ENCODE measurements at places on chromosomes 1 and 21. TPM values are rescaled to one million over a fixed set of nuclear protein-coding genes. Genes with fewer than 3 reads are reported as not detected.
A peak's percentile ranks its signal among the peaks of the same experiment; 100 is the strongest.

- DNase-seq = no peak
These were observed 37.7 kb upstream of the PADI1 start for GRCh38 chr1:17167041-17167785.

- no peak for DNase-seq
These were observed 43.9 kb upstream of the ITPKB start for GRCh38 chr1:226782845-226783601.

DNA sequence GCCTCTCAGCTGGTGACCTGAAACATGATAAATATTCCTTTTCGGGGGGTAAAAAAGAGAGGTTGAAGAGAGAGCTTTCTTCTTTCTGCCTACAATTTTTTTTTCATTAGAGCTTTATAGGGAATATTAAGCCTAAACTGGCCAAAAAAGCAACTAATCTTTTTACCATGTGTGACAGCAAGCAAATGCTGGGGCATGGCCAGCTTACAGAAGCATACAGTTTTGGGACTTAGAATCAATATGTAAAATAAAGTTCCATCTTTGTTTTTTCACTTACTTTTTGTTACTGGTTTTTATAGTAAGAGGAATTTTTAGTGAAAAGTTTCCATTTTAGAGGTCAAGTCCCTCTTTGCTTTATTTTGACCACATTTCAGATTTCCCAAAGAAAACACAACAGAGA lies 301.2 kb upstream of the DEPDC1 start:
- no peak for DNase-seq

DNA sequence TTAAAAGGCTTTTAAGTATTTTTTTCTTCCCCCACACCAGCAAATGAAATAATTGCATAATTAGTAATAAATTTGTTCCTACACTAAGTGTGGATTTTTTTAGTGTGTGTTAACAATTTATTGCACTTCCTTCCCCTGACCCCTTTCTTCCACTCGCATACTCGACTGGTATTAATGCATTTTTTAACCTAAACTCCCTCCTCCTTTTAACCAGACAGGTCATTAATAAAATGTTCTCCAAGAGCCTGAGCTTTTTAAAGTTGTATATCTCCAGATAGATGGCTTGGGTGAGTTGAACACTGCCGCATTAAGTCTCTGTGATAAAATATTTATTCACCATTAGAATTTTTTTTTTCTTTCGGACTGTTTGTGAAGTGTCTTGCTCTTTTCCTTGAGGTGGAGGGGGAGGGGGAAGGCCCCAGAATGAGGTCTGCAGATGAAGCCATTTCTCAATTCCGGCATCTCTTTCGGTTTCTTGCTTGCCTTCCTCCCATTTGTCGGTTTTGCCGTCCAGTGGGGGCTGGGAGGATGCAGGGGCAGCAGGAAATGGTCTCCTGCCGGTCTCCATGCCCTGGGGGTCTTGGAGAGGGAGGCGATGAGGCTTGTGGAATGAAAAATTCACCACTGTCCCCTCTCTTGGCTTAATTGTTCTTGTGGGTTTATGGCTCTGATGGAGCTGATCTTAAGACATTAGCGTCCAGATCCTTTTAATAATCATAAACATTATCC lies 64.1 kb upstream of the ACTL8 start:
- DNase-seq = no peak

GRCh38 chr1:243508303-243508713 lies 252.5 kb downstream of the SDCCAG8 start:
- DNase-seq = no peak

The SLC5A9 gene
- total RNA-seq = 0.21 TPM

- no peak for DNase-seq
These were observed 282.5 kb upstream of the PLXNA2 start for GRCh38 chr1:208526613-208527125.

DNA sequence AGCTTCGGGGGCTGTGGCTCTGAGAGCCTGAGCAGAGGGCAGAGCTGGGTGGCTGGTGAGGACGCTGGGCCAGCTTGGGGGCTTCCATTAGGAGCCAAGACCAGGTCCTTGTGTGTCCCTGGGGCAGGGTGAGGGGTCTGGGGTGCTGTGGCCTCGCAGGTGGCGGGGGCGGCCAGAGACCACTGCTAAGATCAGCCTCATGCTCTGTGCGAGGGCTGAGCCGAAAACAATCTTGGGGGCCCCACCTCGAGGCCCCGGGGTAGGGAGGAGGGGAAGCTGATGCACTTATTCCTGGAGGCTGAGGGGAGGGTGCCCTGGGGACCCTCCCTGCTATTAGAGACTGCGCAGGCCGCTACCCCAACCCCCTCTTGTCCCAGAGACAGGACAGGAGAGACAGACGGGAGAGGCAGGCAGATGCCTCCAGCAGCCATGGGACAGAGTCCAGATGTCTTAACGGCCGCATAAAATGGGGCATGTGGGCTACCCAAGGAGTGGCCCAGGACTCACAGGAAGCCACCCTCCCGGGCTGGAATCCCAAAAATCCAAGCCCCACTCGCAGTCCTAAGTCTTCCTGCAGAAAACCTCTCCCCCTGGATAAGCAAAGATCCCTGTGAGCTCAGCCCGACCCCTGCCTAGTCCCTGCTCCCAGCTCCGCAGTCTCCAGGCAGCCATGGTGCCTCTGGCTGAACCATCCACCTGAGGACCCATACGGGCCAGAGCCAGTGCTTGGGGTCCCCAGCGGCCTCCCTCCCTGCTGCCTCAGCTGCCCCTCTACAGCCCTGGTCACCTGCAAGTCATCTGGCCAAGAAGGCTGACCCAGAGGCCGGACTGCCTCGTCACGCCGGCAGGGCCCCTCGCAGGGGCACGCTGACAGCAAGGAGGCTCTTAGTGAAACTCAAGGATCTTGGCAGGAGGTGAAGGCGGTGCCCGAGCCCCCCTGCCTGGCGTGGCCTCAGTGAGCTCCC lies 43.6 kb upstream of the COL18A1 start:
- DNase-seq = no peak

DNA sequence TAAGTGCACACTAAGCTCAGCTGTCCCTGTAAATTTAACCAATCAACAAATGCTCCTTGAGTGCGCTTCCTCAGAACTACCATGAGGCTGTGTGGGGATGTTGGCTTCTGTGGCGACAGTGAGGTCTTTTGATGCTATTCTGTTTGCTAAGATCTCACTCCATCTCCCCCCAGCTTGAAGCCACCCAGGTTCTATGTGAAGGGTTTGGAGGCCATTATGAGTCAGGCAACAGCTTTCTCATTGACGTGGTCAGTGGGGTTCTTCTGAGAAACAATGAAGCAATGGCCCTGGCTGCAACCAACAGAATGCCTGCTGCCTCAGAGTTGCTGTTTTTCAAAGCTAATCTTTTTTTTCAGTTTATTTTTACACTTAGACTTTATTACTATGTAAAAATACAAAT lies 205.5 kb downstream of the PTBP2 start:
- no peak for DNase-seq

The CFHR1 gene
- total RNA-seq = not detected

DNA sequence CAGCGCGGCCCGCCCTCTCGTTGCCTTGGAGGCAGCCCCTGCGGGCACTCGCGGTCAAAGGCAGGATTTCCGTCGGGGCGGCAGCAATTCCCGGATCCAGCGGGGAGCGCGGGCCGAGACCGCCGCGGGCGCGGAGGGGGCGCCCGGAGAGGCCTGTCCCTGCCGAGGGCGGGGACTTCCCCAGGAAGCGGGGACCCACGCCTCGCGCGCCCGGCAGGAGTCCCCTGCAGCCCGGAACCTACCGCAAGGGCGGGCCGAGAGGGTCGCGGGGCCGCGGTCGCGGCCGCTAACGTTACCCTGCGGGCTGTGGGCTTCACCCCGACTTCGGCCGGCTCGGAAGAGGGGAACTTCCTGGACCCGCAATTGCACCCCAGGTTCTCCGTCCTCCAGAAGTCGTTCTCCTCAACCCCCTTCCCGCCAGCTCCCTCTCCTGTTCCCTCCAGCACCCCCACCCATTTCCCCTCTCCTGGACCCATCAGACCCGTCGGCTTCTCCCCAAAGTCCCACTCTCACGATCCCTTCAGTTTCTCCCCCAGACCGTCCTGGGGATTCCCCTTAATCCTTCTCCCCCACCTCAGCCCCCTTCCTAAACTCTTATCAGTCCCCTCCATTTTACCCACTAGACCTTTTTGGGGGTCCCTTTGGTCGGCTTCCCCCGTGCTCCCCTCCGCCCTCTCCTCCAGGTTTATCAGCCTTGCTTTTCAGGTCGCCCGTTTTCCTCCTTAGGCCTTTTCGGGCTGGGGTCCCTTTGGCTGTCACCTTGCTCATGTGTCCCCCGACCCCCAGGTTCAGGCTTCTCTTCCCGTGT lies 604 bp downstream of the FGR start:
- peak; percentile 31 for DNase-seq

DNA sequence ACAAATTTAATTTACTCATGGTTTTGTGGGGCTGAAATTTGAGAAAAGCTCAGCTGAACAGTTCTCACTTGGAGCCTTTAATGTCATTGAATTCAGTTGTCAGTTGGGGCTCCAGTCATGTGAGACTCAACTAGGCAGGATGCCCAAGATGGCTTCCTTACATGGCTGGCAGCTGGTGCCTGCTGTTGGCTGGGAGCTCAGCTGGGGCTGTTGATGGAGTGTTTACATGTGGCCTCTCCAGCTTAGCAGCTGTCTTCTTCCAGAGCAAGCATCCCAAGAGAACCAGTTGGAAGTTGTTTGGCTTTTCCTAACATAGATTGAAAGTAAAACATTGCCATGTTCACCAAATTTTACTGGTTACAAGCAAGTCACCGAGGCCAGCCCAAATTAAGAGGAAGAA lies 81.8 kb upstream of the KCNA3 start:
- no peak for DNase-seq

DNA sequence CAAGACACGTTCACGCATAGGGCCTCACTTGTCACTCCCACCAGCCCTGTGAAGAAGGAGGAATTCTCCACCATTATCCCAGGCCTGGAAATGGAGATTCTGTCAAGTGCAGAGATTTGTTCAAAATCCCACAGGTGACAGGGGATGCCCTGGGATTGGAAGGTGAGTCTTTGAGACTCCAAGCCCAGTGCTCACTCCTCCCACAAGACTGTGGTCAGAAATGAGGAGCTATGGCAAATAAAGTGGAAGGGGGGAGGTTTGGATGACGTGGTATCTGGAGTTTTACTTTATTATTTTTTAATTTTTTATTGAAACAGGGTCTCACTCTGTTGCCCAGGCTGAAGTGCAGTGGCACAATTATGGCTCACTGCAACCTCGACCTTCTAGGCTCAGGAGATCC lies 12.8 kb upstream of the FOXO6 start:
- DNase-seq = no peak

DNA sequence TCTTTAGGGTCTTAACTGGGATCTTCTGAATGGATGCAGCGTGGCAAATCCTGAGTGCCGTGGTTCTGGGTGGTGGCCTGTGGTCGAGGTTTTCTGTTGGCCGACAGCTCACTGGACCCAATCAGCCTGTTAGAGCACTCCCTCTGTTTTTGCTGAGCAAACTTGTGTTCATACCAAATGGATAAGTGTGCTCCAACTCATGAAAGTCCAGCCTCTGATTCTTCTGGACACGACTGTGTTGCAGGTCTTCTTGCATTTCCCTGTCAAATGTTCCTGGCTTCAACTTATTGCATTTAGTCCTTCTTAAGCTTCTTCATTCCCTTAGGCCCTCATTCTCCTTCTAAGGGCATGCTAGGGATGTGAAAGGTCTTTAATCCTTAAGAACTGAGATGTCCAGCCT lies 63.7 kb downstream of the AJAP1 start:
- DNase-seq = no peak

The PPFIA4 gene
- total RNA-seq = 7.6 TPM

DNA sequence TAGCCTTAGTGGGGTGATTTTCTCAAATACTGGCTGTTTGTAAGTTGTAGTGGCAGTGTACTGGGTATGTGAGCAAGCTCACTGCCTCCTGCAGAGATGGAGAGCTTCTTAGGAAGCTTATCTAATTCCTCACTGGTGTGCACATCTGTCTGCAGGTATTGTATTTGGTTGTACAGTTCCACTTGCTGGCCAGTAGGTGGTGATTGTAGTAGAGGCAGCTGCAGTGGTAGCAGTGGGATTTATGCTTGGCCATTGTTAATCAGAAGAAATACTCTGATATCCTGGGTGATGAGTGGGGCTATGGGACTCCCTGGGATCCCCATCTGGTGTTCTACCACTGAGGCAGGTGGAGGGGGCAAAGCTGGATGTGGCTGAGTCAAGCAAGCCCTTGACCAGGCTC lies 276.1 kb upstream of the SPAG17 start:
- no peak for DNase-seq

The OR14I1 gene
- total RNA-seq = not detected

GRCh38 chr1:42766741-42767509 lies at the start of the genes C1orf50 and P3H1:
C1orf50 (plus strand) TSS chr1:42767249; CDS start chr1:42767312, 63 bp downstream.
P3H1 (minus strand) TSS chr1:42767028; CDS start chr1:42766971, 57 bp downstream.
- DNase-seq = peak; percentile 100

DNA sequence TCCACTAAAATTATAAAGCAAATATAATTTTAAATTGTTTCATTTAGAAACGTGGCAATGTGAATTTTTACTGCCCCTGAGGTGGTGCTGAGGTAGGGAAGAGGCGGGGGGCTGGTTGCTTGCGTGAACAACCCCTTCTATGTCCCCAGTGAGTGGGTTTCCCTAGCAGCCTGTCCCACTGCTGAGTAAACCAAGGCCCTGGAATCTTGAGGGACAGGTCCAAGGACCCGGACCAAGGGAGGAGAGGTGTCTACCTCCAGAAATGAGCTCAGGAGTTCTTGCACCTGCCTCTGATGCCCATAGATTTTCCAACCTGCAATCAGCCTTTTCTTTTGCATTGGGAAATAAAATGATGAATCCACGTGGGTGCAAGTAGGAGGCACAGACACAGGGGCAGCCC lies 649 bp upstream of the LDLRAD1 start:
- no peak for DNase-seq
